ENCODE measurements at places on chromosomes 5 and 9. TPM values are rescaled to one million over a fixed set of nuclear protein-coding genes. Genes with fewer than 3 reads are reported as not detected.

DNA sequence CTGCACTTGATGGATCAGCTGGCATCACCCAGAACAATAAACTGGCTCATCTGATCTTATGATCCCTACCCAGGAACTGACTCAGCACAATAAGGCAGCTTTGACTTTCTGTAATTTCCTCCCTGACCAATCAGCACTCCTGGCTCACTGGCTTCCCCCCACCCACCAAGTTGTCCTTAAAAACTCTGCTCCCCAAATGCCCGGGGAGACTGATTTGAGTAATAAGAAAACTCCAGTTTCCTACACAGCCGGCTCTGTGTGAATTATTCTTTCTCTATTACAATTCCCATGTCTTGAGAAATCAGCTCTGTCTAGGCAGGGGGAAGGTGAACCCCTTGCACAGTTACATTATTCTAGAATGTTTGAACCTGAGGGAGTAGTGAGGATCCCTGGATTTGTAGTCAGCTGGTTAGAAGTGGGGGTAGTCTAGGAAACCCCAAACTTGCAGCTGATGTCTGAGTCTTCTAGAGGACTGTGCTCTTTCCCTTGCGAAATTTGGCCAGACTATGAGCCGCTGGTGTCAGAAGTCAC lies 111.7 kb upstream of the NEK6 start:
- H3K4me1 ChIP-seq: no peaks in the 10 kb centered on the region
- peak; percentile 2 for DNase-seq
- H3K27ac ChIP-seq: no peak overlapping the region
- H3K4me3 ChIP-seq: no peak overlapping the region
- no peaks in the 10 kb centered on the region for H3K27me3 ChIP-seq
- H3K36me3 ChIP-seq: no peaks in the 10 kb centered on the region

GRCh38 chr9:4334410-4334813 lies 34.5 kb upstream of the GLIS3 start:
- no peak overlapping the region for H3K27ac ChIP-seq
- H3K36me3 ChIP-seq: no peaks in the 10 kb centered on the region
- DNase-seq: no peak
- H3K4me3 ChIP-seq: no peak overlapping the region

DNA sequence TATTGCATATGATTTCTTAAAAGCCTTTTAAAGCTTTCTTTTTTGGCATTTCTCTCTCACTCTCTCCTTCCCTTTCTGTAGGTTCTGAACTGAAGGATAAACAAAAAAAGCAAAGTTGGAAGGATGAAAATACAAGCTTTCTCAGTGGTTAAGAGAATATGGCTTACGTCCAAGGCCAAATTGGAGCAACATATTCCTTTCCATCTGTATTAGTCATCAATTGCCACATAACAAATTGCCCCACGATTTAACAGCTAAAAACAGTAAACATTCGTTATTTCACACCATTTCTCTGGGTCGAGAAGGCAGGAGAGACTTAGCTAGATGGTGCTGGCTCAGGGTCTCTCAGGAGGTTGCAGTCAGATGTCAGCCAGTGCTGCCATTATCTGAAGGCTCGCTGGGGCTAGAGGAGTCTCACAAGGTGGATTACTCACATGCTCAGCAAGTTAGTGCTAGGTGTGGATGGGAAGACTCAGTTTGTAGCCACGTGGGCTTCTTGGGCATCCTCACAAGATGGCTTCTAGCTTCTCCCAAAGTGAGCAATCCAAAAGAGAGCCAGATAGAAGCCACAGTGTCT lies 2.0 kb upstream of the ROR2 start:
- no peaks in the 10 kb centered on the region for H3K27me3 ChIP-seq
- no peaks in the 10 kb centered on the region for H3K36me3 ChIP-seq
- DNase-seq: peak; percentile 81
- H3K4me3 ChIP-seq: no peak overlapping the region
- H3K4me1 ChIP-seq: peaks cover 43% of the 10 kb centered on the region

DNA sequence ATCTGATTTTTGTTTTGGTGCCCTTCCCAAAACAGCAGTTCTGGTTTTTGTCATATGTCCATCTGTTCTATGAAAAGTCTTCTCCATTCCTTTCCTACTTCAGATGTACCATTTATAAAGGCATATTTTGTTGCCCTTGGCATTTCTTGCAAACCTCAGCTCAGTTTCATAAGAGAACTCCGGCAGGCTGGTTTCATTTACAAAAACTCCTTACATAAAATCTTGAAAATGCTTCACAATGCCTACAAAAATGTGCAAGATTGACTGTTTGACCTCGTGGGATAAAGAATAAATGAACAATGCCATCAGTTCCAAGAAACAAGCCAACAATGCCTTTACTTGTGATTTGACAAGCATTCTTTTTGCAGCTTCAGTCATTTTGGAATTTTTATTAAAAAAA lies 39.1 kb upstream of the CTNNAL1 start:
- no peak overlapping the region for H3K27ac ChIP-seq
- H3K27me3 ChIP-seq: no peaks in the 10 kb centered on the region
- H3K4me1 ChIP-seq: no peaks in the 10 kb centered on the region
- no peaks in the 10 kb centered on the region for H3K36me3 ChIP-seq
- DNase-seq: no peak

- H3K36me3 ChIP-seq: no peaks in the 10 kb centered on the region
- no peak overlapping the region for H3K4me3 ChIP-seq
- H3K4me1 ChIP-seq: peaks cover 32% of the 10 kb centered on the region
- H3K27me3 ChIP-seq: no peaks in the 10 kb centered on the region
Measured at GRCh38 chr5:40409601-40410000, 270.1 kb upstream of the PTGER4 start.

DNA sequence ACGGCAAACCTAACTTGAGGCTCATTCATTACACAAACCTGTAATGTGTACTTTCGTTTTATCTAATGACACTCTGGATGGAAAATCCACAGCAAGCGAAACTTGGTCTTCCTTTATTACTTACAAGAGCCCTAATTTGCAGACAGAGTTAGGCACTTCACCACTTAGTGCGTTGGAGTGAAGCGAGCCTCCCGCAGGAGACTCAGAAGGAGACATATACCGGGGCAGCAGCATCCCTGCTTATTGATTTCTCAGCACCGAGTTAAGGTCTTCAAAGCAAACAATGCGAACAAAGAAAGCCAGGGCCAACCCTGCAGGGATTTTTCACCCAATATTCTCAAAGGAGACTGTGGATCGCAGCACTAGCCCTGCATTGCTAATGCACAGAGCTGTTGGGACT lies 28.6 kb downstream of the LSM11 start:
- H3K27me3 ChIP-seq: no peaks in the 10 kb centered on the region
- H3K27ac ChIP-seq: no peak overlapping the region
- no peaks in the 10 kb centered on the region for H3K36me3 ChIP-seq
- no peaks in the 10 kb centered on the region for H3K4me1 ChIP-seq

The ECM2 gene
- 10.8 TPM for total RNA-seq

The PRSS3 gene
- total RNA-seq: 7.6 TPM

The RNF180 gene
- 14.0 TPM for total RNA-seq

The PLCXD3 gene
- 10.6 TPM for total RNA-seq

The SPATA31A3 gene
- total RNA-seq: not detected
